D721Med (cell line): ENCODE measurements at places on chromosomes 1 and 21.

- DNase-seq = no peak
Measured at GRCh38 chr1:82073659-82074058, 272.9 kb downstream of the ADGRL2 start.

DNA sequence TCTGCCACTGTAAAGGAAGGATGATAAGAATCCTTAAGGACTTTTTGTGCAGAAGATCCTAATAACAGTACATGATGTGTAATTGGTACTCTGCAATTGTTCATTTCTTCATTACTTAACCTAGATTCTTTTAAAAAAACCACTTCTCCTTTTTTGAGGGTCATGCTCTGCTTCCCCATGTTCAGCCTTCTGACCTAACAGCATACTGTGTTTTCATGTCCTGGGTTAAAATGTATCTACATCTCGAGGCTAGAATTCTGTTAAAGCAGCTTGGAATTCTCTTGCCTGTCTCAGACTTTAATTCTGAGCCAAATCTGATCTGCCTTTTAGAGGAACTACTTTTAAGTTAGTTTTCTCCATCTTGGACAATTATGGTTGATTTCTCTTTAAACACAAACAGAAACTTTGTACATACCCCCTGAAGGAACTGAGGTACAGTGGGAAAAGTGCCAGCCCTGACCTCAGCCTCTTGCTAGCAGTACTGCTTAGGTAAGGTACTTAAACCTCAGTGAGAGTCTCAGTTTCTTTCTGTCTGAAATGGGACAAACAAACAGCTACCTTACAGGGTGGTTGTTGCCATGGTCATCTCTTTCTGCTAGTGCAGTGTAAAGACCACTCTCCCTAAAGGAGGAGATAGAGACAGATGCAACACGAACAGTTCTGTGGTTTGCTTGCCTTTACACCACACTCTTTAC, 103.2 kb upstream of the DYNLT5 start:
- DNase-seq = no peak

- DNase-seq = no peak
Measured at GRCh38 chr1:203558064-203558760, 64.3 kb downstream of the OPTC start.

- no peak for DNase-seq
Measured at GRCh38 chr21:15050568-15051377, 14.0 kb downstream of the NRIP1 start.

GRCh38 chr1:47753808-47754207, 243.4 kb downstream of the TRABD2B start:
- no peak for DNase-seq

DNA sequence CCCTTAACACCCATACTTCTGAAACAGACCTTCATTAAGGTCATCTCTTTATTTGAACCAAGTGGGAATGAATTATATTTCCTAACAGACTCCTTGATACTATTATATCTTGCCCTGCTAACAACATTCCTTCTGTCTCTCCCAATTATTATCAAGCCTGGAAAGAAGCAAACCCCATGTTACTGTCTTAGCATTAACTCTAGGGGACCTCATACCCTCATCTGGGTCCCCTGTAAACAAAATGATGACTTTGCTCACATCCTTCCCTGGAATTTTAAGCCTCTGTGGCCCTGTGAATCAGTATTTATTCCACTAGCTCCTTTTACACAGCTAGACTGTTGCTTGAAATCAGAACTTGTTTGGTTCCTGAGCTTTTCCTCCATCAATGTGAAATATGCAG, 38.3 kb upstream of the BCL10 start:
- DNase-seq = no peak

- no peak for DNase-seq
Measured at GRCh38 chr1:31790140-31790539, 25.7 kb downstream of the SPOCD1 start.

DNA sequence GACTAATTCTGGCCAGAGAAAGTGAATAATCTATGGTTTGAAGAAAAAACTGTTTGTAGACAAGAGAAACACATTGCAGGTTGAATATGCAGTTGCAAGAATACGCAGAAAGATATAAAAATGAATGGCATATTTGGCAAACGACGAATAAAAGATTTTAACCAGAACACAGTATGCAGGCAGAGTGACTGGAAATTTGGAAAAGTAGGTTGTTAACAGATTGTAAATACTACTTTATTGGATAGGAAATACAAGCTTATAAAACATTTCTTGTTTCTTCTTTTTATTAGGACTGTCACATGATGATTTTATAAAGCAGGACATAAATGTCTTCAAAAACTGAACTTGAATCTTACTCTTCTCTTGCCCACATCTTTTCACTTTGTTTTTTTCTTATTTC, 573.3 kb upstream of the PBX1 start:
- no peak for DNase-seq

DNA sequence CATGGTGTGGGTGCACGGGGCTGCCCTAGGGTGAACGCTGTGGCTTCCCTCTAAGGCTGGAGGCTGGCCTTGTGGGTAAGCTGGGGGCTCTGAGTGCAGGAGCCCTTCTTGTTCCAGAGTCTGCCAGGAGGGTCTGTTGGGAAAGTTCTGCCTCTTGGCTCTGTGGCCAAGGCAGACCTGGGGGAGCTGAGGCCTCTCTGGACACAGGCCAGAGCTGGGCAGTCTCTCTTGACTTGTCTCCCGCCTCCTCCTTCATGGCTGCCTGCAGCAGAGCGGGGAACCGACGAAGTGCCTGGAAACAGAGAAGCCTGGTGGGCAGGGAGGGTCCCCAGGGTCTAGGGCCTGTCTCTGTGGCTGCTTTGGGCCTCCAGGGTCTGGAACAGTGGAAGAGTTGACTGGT, 30.3 kb upstream of the PEX10 start:
- no peak for DNase-seq

DNA sequence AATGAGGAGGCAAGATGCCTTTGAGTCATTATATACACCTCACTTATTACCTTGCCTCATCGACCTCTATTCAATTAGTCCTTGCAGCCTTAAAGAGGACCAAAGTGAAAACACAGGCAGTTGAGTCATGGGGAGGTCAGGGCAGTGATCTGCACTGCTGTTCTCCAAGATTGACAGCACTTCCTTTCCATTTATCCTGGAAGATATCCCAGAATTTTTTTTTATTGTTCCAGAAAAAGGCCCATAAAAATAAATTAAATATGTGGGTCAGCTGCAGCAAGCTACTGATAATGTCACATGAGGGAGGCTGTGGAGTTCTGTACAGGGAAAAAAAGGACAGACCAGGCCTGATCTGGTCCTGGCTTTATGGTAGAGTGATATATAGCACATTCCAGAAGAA, 33.2 kb upstream of the CDC42BPA start:
- no peak for DNase-seq

- DNase-seq = no peak
Measured at GRCh38 chr21:28239340-28239739, 753.3 kb downstream of the LTN1 start.

DNA sequence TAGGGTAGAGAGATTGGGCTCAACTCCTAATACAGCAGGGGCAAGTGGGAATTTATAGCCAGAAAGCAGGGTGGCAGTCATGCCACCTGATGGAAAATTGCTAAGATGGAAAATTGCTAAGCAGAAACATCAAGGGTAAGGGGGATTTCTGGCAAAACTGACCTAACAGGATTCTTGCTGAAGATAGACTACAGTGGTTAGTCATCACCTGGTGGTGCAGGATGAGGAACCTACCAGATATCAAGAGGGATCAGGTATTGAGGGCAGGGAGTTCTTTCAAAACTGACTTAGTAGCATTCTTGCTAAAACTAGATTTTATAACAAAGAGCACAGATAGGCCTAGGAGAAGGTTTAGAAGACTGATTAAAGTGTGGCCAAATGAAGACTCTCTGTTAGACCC, 292.9 kb downstream of the PLPP3 start:
- no peak for DNase-seq

GRCh38 chr1:180881806-180882509, 30.7 kb upstream of the KIAA1614 start:
- no peak for DNase-seq

- DNase-seq = no peak
Measured at GRCh38 chr21:17491716-17492414, 21.0 kb upstream of the CXADR start.

DNA sequence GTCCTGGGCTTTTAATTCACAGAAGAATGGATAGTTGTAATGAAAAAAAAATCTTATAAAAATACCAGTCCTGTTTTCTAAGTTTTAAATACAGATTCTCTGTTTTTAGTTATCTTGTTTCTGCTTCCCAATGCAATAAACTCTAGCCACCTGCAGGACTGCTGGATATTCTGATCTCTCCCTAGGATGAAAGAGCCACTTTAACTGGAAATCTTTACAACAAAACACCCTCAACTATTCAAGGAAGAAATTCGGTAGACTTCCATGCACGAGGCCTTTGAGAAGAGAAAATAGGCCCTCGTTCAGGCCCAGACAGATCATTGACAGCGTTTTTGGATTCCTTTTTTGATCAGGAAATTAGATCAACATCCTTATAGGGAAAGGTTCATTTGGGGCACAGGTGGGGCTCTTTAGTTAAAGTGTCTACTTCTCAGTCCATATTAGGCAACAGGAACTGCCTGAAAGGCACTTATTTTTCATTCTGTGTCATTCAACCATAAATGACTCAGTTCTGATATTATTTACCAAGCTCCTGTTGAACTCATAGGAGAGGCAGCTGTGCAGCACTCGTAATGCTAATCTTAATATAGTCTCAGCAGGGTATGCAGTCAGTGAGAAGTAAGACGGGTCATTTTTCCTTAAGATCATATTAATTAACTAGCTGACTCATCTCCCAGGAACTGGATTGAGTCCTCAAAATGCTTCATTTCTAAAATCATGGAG, 71.1 kb upstream of the ERRFI1 start:
- no peak for DNase-seq

- DNase-seq = no peak
Measured at GRCh38 chr1:234620272-234621126, 10.5 kb upstream of the IRF2BP2 start.

GRCh38 chr1:153510984-153511410, 24.8 kb downstream of the S100A6 start:
- peak; percentile 86 for DNase-seq

DNA sequence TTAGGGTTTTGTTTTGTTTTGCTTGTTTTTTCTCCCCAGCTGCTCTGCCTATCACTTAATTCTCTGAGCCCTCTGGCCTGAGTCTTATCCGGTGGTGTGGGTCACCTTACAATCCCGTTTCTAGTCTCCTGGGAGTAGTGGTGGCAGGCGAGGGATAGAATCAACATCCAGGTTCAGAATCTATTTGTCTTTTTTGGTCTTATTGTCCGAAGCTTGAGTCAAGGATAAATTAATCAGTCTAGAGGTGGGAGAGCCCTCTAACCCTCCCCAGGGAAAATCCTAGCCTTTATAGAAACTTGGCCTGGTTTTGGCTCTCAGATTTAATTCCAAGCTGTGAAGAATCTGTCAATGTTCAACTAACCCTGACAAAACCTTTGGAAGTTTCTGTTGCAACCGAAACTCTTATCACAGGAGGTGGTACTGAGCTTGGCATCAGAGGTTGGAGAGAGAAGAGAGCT, 246.3 kb downstream of the FGGY start:
- no peak for DNase-seq

DNA sequence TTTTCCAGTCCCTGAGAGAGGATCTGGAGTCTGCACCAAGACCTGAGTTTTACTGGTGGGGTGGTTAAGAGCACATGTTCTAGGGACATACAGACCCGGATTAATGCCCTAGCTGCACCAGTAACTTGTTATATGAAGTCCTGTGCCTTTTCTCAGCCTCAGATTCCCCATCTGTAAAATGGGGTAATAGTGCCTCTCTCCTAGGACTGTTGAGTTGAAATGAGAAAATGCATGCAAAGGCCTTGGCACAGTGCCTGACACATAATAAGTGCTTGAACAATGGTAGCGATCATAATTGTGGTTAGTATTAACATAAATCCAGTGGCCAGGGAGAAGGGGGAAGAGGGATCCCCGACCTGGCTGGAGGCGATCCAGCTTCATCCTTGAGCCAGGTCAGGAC, 12.3 kb downstream of the AHDC1 start:
- DNase-seq = no peak

- DNase-seq = no peak
Measured at GRCh38 chr1:186374303-186375151, 526 bp downstream of the TPR start.

DNA sequence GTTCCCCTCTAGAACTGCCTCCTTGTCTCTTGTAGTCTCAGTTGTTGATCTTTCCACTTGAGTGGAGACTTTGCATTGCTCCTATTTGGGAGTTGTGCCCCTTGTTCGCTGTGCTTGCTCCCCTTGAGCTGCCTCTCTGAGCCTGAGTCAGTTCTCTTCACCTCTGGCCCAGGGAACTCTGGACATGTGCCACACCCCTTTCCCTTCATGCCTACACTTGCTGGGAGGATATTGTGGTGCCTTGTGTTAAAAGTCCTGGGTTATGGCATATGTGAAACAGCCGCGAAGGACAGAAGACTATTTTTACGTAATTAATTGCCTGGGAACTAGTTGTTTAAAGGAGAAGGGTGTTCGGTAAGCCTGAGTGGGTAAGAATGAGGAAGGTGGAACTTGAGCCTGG, 32.2 kb upstream of the RPTN start:
- DNase-seq = no peak

DNA sequence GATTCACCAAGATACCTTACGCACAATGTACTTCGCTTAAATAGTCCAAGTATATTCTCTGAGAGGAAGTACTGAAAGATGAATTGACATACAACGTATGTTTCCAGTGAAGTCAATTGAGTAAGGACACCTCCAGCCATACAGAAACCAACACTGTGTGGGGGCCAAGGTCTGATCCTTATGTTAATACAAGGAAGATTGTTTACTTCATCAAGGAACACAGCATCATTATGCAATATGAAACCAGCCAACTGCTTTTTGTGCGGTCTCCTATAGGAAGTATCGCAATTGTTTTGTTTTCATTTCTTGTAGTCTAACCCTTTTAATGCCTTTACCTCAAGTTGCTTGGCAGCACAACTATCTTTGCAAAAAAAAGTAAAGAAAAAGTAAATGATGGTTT, 28.2 kb upstream of the TEKT2 start:
- DNase-seq = no peak

GRCh38 chr1:237071641-237072420, 29.8 kb downstream of the RYR2 start:
- no peak for DNase-seq

GRCh38 chr1:114208106-114208505, 54.4 kb upstream of the SYT6 start:
- DNase-seq = no peak

GRCh38 chr1:243686159-243686558, 163.9 kb downstream of the AKT3 start:
- no peak for DNase-seq

GRCh38 chr21:32278103-32278502, 746 bp downstream of the MIS18A start:
- no peak for DNase-seq

DNA sequence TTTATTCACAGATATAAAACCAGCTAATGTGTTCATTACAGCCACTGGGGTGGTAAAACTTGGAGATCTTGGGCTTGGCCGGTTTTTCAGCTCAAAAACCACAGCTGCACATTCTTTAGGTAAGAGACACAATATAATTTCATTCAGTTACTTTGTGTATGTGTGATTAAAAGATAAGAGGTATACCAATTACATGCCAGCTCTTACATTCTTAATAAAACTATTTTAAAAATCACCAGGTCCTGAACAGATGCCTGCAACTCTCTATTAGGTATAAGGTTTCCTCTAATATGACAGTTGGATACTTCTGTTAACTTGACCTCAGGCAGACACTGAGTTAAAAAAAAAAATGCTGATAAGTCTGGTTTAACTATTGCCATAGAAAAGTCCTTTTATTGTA, 122.1 kb downstream of the NEK7 start:
- no peak for DNase-seq
